ENCODE measurements at places on chromosomes 6 and 20. TPM values are rescaled to one million over a fixed set of nuclear protein-coding genes. Genes with fewer than 3 reads are reported as not detected.

DNA sequence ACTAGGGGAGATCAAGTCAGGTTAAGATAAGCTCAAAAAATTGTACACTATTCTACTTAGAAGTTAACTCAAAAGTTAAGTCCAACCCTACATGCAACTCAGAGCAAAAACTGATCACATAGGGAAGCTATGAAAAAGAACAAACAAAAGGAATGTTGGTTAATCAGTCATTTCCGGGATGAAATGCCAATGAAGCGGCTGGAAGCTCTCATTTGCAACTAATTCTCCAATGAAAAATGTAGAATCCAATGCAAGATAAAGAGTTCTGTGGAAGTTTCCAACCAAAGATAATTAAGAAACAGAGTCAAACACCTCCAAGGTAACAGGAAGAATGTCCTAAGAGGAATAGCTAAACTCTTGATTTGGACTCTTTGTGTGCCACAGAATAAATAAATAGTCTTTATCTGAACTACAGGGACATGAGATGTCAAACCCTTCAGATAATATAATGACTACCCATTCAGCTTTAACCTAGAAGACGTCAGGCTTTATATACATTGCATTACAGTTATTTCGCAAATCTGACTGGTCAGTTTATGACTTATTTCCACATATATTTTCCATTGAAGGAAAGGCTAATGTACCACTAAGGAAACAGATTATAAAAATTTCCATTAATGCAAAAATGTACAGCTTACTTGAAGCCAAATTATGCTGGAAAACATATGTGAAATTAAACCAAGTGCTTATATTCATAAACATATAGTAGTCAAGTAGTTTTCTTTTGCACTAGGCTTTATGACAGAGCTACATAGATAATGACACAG is 48.0 kb upstream of the DST start:
- DNase-seq, result no peak

DNA sequence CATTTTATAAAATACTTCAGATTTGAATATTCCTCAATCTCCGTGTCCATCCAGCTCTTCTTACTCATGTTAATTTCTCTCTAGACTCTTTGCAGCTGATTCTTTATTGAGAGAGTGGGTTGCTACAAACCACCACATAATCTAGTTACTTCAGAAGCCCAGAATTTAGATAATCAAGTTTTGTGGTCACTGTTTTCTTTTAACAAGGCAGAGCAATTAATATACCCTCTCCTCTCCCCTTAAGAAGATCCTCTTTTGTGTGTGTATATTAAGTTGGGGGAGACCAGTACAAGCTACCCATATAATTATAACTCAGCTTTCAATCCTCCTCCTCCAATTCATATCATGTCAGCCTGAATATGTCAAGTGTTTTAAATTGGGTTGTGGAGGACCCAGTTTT is 95.1 kb downstream of the IRAK1BP1 start:
- DNase-seq, result no peak

DNA sequence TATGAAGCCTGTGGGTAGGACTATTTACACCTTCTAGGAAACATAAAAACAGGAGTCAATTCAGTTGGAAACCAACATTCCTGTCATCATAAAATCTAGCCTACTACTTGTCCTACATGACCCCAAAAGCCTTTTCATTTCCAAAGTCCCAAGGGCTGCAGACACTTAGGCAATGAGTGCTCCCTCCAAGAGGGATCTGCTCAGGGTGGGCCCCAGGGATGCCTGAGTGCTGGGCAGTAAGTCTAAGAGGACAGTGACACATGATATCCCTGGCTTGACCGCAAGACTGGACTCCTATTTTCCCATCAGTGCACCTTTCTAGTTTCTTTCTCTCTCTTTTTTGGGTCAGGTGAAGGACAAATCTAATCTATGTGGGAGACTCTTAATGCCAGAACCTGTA is 1101.3 kb downstream of the GRIK2 start:
- no peak for DNase-seq

DNA sequence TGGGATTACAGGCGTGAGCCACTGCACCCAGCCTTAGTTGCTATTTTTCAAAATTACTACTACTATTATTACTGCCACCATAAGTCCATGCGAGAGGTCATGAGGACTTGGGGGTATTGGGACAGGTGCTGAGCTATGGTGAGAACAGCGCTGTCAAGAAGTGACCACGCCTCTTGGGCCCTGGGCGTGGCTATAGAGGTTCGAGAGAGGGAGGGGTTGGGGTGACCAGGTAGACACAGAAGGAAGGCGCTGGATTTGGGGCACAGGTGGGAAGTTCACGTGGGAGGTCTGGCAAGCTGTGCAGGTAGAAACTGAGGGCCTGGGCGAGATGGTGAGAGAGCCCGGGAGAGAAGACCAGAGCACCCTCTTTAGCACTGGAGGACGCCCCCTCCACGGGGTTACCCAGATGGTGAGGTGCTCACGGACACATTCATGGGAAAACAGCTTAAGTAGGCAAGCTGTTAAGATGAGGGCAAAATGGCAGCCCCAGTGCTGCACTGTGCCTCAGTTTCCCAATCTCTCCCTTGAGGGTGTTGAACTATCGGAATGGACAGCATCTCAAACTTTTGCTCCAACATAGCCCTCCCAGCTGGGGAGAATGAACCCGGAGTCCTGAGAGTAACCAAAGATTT is 61.0 kb downstream of the RAB44 start:
- DNase-seq, result peak; percentile 59

DNA sequence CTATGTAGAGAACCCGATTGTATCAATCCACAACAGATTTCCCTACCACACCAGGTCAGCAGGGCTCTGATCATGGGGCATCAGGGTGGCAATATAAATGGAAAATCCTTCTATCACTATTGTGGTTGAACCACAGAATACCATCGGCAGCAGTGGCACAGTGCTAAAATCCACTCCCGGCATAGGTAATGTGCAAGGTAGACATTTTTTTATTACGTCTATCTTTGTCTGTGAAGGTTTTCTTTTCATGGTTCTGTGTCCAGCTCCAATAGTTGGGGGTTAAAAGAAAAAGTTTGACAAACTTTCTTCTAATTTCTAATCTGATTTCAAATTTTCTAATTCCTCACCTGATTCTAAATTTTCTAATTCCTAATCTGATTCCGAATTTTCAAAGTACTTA is 302.7 kb upstream of the PREP start:
- no peak for DNase-seq

DNA sequence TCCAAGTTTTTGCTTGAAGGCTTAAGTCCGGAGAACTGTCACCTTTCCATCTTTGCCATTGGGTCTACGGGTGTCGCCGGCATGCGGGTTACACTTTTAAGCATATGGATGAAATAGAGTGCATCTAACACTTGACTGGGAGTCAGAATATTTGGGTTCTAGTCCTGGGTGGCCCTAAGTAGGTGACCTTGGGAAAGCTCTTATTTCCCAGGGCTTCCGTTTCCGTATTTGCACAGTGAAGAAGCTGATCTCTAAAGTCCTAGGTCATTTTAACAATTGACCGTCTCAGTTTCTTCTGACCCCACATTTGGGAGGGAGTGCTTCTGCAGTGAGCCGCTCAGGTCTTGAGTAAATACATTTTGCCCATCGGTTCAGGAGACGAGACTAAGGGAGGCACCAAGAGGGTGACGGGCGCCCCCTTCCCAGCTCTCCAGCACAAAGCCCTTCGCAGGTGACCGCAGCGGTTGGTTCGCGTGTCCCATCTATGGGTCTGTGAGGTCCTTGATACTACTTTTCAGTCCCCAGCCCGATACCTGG is 651 bp upstream of the BLTP3A start:
- DNase-seq, result peak; percentile 63

- peak; percentile 89 for DNase-seq
These were observed 88.6 kb upstream of the TGM3 start for GRCh38 chr20:2206957-2207769.

DNA sequence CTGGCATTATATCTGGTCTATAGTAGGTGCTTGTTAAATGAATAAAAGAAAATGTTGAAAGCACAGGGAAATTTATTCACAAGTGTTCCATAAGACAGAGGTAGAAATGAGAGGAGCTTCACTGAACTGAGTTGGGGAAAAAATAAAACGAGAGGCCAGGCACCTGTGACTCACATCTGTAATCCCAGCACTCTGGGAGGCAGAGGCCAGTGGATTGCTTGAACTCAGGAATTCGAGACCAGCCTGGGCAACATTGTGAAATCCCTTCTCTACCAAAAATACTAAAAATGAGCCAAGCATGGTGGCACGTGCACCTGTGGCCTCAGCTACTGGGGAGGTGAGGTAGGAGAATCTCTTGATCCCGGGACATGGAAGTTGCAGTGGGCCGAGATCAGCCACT is 28.1 kb upstream of the IBTK start:
- no peak for DNase-seq

GRCh38 chr6:108836061-108836460 is 12.2 kb upstream of the ARMC2 start:
- no peak for DNase-seq

- no peak for DNase-seq
These were observed 59.4 kb downstream of the GNAS-AS1 start for GRCh38 chr20:58791286-58791685.

DNA sequence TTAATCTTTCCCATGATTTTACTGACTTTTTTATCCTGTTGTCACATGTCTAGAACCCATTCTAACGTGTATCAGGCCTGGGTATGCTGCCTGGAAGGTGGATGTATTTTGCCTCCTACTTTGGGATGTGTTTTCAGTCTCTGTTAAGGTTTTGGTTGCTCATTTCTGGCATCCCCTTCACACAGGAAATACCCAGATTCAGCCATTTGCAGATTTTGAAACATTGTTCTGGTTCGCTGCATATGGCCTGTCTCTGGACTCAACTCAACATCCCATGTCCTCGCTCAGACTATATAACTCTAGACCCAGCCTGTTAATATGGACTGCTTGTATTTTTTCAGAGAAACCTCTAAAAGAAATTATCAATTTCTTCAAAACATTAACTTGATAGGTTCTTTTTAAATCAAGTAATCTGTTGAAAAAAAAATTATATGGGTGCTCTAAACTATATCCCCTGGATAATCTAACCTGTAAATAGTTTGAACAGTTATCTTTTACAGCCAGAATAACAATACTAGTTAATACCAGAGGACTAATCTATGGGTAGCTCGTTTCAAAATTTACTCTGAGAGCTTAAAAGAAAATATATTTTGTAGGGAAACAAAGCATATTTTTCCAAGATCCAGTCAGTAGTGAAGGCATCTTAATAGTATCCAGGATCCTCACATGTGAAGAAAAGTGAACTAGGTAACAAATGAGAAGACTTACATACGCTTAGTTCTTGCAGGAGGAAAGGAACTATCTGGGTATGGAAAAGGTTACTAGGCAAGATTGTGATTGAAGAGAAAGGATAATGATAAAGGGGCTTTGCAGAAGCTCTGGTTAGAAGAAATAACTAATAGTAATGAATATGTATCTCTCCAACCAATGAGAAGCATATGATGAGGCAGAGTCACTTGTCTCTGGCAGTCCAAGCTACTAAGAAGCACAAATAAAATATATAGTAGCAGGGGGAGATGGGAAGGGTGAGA is 23.4 kb upstream of the HLA-DQB1 start:
- DNase-seq, result no peak

- DNase-seq, result no peak
These were observed 340.2 kb downstream of the DHX35 start for GRCh38 chr20:39302312-39302711.

GRCh38 chr6:86526238-86526637 is 411.1 kb upstream of the HTR1E start:
- DNase-seq, result no peak

DNA sequence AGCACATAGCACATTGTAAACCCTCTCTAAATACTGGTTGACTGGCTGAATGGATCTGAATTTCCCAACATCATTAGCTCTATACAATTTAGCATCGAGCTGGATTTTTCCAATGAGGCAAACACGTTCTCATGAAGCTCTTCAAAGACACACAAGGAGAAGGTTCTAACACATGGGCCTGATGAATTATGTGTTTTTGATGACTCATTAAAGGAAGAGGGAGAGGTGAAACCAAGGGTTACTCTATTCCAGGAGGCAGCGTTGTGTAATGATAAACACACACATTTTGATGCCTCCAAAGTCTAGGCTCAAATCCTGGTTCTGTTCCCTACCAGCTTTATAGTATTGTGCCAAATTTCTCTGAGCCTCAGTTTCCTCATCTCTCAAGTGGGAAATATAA is 84.3 kb downstream of the PFDN4 start:
- DNase-seq, result no peak

GRCh38 chr20:44195605-44196004 is 8.6 kb upstream of the JPH2 start:
- no peak for DNase-seq

- DNase-seq, result no peak
These were observed 94.1 kb downstream of the TMEM242 start for GRCh38 chr6:157229132-157229618.

- no peak for DNase-seq
These were observed 21.2 kb downstream of the SNRPB start for GRCh38 chr20:2449386-2449785.

- no peak for DNase-seq
These were observed 22.8 kb downstream of the FYN start for GRCh38 chr6:111850295-111850937.

GRCh38 chr6:45450831-45451230 is 73.1 kb upstream of the SUPT3H start:
- no peak for DNase-seq

DNA sequence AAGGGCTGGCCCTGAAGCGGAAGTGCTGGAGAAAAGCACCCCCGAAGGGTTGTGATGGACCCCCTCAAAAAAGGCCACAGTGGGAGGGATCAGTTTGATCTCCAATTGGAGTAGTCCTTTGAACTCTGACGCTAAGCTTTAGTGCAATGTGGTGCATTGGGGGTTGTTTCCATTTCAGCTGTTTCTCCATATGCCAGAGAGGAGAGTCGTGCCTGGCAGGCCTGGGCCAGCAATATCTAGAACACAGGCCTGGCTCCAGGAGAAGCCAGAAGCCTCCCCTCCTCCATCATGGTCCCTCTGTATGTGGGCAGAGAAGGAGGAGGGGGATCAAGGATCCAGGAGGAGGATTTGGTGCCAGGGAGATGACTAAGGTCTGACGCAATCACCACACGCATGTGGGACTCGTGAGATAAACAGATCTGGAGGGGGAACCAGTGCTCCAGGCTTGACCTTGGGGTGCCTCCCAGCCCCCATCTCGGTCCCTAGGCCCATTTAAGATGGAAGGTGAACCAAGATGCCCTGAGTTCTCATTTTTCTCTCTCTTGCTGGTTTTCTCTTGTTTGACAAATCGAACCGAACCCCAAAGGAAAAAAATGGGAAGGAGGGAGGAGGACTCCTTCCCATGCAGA is 517.4 kb upstream of the JARID2 start:
- DNase-seq, result no peak

- no peak for DNase-seq
These were observed 89.0 kb upstream of the CEP85L start for GRCh38 chr6:118740372-118740771.

ETV7 gene
- 1.4 TPM for total RNA-seq

BTN1A1 gene
- total RNA-seq, result 0.14 TPM

RNASET2 gene
- total RNA-seq, result 35.6 TPM

CCN6 gene
- total RNA-seq, result not detected

EYA2 gene
- 1.5 TPM for total RNA-seq

GSS gene
- total RNA-seq, result 47.3 TPM

ZNF165 gene
- 8.0 TPM for total RNA-seq

MEI4 gene
- total RNA-seq, result 0.18 TPM

SYNDIG1 gene
- total RNA-seq, result 5.0 TPM

WFDC2 gene
- 76.4 TPM for total RNA-seq

GABRR2 gene
- total RNA-seq, result not detected

Data from WTC11 (cell line).